Forelimb muscle (tissue), 1 donor: ENCODE measurements at places on chromosomes 13 and 19. TPM values are rescaled to one million over a fixed set of nuclear protein-coding genes. Genes with fewer than 3 reads are reported as not detected.

Gene LPAR2
- 4.6 TPM for polyA plus RNA-seq

Gene C19orf38
- 3.0 TPM for polyA plus RNA-seq

Gene NCAN
- 0.16 TPM for polyA plus RNA-seq

Gene MBD3L3
- not detected for polyA plus RNA-seq

Gene C5AR1
- 1.6 TPM for polyA plus RNA-seq

DNA sequence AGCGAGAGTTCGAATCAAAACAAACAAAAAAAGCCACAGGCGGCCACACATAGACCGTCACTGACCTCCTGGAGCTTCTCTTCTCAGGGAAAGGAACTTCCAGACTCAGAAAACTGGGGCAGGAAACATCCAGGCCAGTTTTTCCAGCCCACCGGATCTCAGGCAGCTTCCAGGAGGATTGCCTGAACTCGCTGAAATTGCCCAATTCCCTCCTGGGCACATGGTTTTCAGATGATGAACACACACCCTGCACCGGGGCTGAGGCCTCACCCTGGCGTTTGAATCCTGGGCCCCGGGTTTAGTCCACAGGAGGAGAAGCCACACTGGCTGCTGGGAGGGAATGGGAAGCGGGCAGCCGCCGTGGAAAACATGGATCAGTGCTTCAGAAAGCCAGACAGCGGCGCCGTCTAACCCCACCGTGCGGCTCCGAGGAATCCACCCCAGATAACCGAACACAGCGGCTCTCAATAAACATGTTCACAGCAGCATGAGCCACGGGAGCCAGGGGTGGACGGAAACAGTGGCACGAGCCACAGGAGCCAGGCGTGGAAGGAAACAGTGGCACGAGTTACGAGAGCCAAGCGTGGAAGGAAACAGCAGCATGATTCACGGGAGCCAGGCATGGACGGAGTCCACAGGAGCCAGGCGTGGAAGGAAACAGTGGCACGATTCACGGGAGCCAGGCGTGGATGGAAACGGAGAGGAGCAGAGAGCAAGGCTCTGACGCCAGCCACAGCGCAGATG lies 18.2 kb upstream of the PTBP1 start:
- no peak for DNase-seq

GRCh38 chr13:33204130-33204927 lies 81.2 kb downstream of the STARD13 start:
- peak; percentile 98 for DNase-seq

DNA sequence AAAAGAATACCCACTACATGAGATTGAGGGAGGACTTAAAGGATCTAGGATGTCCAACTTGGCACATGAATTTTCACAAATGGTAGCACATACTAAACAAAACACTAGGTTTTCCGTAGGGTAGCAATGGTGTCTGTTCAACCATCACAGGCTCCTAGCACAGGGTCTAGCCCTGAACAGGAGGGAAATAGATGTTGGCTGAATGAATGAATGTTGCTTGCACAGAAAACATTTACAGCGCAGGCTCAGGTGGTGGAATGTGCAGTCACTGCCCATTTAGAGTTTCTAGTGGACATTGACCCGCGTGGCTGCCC lies 1.9 kb upstream of the MYCBP2 start:
- no peak for DNase-seq

- DNase-seq = no peak
These were observed 2868.3 kb upstream of the PCDH20 start for GRCh38 chr13:64283926-64284325.

DNA sequence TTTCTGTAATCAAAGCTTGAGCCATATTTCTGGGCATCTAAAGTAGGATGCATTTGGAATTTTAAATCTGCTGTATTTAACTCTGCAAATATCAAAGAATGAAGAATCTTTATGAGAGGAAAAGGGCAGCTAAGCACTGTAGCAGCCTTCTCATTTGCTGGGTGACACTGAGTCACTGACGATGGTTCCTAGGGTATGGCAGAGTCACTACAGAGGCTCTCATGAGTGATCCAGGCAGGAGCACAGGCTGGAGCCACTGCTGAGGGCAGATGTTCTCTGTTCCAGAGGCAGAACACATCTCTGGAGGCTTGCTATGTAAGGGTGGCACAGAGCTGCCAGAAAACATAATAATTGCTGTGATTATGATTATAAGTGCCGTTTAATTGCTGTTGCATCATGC lies 340.7 kb upstream of the HTR2A start:
- DNase-seq = no peak

- DNase-seq = no peak
These were observed 130.9 kb downstream of the DIAPH3 start for GRCh38 chr13:60032851-60033250.

- DNase-seq = no peak
These were observed 179.8 kb downstream of the COG6 start for GRCh38 chr13:39835253-39835652.

GRCh38 chr13:103325672-103326071 lies 259.5 kb upstream of the SLC10A2 start:
- no peak for DNase-seq

GRCh38 chr19:46021531-46022041 lies 1.3 kb downstream of the PGLYRP1 start:
- no peak for DNase-seq
